ENCODE measurements at places on chromosomes 2 and 18. TPM values are rescaled to one million over a fixed set of nuclear protein-coding genes. Genes with fewer than 3 reads are reported as not detected.

Gene MLPH
- total RNA-seq, result not detected

GRCh38 chr2:38068234-38068633, 7.7 kb downstream of the CYP1B1 start:
- DNase-seq, result no peak

Gene TRIM54
- total RNA-seq, result not detected

Gene PROC
- total RNA-seq, result not detected

DNA sequence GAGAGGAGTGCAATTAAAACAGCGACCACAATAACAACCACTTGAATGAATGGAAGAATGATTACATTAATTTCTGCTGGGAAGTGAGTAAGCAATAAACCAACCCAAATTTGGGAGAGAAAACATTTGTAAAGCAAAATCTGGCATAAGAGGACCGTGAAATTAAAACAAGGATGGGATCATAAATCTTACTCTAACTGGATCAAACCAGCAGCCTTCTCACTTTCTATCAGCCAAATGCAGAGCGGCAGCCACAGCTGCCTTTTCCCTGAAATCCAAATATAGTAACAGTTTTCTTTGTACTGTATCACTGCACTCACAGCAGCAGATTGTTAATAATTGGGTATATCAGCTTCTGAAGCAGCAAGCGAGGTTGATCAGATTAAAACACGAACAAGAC, 245.2 kb upstream of the REG3G start:
- DNase-seq, result no peak

Gene VAMP5
- 47.5 TPM for total RNA-seq

- no peak for DNase-seq
These were observed 11.2 kb upstream of the EFR3B start for GRCh38 chr2:25030702-25031101.

- no peak for DNase-seq
These were observed 25.8 kb upstream of the LHCGR start for GRCh38 chr2:48781366-48781765.

All from SJSA1 (cell line).